ENCODE measurements at places on chromosomes 2 and 18.

DNA sequence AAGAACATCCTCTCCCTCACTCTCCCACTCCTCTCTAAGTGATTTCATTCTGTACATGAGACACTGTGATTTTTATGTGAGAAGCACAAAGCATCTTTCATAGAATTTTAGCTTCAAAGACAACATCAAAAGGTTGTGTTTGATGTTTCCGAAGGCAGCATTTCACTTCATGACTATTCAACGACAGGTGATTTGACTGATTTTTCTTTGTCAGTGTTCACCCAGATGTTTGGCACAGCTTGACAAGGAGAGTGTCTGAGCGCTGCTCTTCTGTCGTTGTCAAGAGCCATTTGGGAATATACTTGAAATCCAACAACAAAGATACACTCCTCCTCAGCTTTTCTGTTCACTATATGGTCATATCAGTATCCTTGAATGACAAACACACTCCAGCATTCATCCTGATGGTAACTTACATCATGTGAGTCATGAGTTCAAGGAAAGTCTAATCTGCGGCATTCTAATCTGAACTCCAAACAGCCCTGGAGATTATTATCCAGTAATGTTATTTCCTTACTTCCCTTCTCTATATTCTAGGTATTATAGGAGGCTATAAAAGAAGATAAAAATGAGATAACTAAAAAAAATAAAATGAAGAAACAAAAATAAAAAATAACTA is 45.9 kb upstream of the ST6GAL2 start:
- DNase-seq, result no peak

- DNase-seq, result no peak
These were observed 165.0 kb upstream of the ZNF521 start for GRCh38 chr18:25516747-25517498.

GRCh38 chr2:99079226-99079625 is 62.3 kb upstream of the C2orf15 start:
- DNase-seq, result no peak

GRCh38 chr2:185402474-185402873 is 336.1 kb upstream of the FSIP2 start:
- no peak for DNase-seq

- no peak for DNase-seq
These were observed 9.1 kb downstream of the TNP1 start for GRCh38 chr2:216850665-216851322.

GRCh38 chr2:46286715-46287114 is 10.5 kb upstream of the EPAS1 start:
- DNase-seq, result no peak

GRCh38 chr2:206614811-206615210 is 27.5 kb upstream of the FAM237A start:
- DNase-seq, result no peak

- no peak for DNase-seq
These were observed 88.4 kb downstream of the ACTR2 start for GRCh38 chr2:65316072-65316471.

DNA sequence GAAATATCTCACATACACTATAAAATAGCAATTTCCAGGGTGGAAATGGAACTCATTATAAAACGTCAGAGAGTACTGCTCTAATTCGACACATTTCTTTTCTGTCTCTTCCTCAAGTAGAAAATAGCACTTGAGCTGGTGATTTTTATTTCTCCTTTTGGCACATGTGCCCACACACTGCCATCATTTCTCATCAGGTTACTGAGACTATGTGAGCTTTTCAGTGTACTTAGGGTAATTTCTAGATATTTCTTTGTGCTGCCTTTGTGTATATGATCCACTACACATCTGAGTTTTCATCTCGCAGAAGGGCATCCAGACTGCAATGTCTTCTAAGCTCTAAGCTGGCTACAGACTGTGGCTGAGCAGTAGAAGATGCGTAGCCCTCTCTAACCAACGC is 62.1 kb upstream of the PGAP1 start:
- no peak for DNase-seq

DNA sequence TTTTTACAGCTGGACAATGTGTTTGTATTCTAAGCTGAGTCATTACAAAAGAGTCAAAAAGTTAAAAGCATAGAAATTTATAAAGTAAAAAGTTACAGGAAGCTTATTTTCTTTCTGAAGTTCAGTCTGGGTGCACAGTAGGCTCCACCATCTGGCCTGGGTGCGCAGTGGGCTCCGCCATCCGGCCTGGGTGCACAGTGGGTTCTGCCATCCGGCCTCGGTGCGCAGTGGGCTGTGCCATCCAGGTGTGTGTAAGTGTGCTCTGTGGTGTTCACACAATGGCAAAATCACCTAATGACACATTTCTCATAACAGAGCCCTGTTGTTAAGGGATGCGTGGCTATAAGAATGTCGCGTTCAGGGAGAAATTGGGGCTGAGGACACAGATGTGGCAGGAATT is 195.5 kb downstream of the ANKRD30B start:
- DNase-seq, result no peak

GRCh38 chr18:6811816-6812215 is 82.3 kb downstream of the ARHGAP28 start:
- no peak for DNase-seq

GRCh38 chr2:229150317-229150716 is 120.8 kb downstream of the PID1 start:
- no peak for DNase-seq

- no peak for DNase-seq
These were observed 131.5 kb downstream of the MBP start for GRCh38 chr18:77001041-77001440.

GRCh38 chr18:73409242-73409641 is 541.5 kb upstream of the NETO1 start:
- DNase-seq, result no peak

DNA sequence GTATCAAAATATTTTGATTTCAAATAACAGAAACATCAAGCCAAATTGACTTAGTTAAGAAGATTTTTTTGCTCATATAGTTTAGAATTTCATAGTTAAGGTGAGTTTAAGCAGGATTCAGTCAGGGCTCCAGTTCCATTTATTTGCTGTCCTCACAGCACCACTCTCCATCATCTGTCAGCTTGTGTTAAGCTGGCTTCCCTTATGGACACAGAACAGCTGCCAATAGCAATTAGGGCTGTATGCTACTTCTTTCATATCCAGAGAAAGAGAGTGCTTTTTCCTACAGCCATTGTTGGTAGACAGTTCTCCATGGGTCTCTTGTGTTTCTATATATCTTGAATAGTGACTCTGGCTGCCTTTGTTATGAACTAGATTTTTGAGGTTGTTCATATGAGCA is 95.4 kb upstream of the CYP20A1 start:
- no peak for DNase-seq

- no peak for DNase-seq
These were observed 40.3 kb downstream of the EML6 start for GRCh38 chr2:54763636-54764291.

DNA sequence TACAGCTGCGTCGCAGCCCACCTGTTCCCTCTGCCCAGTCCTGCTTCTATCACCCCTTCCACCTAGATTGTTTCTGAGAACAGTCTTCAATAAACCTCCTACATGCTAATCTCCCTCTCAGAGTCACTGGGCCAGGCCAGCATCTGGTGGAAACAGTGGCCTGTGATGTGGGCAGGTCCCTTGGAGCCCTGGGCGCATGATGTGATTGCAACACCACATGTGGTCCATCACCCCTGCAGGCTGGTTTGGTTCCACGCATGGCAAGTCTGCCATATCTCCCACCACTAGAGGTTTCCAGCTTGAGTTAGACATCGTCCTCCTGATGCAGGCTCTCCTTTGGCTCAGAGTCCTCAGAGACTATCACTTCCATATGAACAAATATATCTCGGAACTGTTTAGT is 83.5 kb downstream of the PRKCE start:
- no peak for DNase-seq

GRCh38 chr2:86225581-86225980 is 26.3 kb downstream of the MRPL35 start:
- DNase-seq, result no peak

DNA sequence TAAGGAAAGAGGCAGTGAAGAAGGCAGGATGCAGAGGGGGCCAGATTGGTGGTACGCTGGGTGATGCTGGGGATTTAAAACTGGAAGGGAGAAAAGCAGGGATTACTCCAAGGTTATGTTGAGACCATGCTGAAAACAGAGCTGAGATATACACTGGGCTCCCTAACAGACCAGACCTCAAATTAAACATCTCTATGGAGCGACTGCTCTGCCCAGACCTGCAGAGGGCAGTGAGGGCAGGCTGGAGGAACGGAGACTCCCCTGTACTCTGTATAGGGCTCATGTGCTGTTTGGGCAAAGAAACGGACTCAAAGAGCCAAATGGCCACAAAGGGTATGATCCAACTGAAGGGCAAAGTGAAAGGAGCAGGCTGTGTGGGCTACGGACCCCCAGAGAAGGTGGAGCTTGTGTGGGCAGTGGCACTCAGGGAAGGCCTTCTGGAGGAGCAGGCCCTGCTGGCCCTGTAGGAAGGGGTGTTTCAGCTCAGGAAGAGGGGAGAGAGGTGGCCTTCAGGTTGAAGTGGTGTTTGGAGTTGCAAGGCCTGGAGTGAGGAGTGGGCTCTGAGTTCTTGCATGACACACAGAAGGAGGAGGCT is 4.8 kb upstream of the CELF4 start:
- no peak for DNase-seq

DNA sequence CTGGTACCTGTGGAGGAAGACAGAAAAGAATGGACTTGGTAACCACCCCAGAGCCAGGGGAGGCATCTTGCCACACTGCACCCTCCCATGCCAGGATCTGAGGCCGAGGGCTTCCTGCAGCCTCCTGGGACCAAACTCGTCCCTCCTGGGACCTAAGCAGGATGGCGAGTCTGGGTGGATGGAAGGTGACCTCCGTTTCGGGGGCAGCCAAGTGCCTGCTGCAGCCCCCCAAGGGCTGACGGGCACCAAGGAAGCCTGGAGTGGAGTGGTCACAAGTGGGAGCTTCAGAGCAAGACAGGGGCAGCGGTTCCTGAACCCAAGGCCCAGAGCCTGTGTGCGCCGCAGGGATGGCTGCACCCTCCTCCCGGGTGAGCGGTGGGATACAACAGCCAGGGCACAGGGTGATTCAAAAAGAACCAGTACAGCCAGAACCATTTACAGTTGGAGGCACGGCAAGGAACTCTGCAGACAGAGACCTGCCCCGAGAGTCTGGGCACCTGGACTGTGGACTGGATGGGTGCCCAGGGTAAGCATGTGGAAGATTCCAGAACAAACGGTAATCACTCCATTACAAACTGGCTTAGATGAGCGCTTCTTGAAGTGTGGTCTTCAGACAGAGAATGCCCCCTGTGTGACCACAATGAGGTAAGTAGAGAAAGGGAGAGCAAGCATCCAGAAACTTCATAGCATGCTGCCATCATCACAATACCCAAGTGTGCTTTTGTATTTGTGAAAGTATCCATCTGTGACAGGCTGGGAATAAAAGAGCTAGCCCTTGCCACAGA is 12.1 kb downstream of the HS1BP3 start:
- no peak for DNase-seq

- no peak for DNase-seq
These were observed 50.5 kb downstream of the IMPA2 start for GRCh38 chr18:12031846-12032245.

DNA sequence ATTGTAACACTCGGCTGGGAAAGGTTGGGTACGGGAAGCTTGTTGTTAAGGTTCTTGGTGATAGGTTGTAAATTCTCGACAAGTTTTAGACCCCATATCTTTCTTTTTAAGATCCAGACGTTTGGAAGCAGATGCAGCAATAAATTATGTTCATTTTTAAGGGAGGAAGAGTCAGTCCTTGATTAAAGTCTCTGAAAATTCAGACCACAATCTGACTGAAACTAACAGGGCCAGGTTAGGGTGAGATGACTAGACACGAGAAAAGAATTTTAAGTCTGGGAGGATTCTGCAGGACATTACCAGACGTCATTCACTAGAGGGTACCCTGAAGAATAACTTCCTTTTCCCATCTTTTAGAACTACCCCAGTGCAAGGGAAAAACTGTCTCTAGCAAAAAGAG is 16.1 kb downstream of the WIPF1 start:
- no peak for DNase-seq

GRCh38 chr2:68317971-68318913 is 1.5 kb downstream of the CNRIP1 start:
- no peak for DNase-seq

DNA sequence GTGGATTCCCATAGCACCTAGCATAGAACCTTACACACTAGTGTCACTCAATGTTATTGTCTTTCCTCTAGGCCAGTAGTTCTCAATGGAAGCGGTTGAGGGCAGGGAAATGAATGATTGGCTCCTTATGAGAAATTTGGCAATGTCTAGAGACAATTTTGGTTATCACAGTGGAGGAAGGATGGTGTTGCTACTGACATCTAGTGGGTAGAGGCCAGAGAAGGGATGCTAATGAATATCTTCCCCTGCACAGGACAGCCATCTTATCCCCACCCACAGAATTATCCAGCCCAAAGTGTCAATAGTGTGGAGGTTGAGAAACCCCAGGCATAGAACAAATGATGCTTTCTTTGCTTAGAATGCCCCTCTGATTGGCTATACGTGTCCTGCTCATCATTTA is 15.8 kb downstream of the C18orf63 start:
- DNase-seq, result no peak

- DNase-seq, result no peak
These were observed 17.7 kb downstream of the MPP4 start for GRCh38 chr2:201680743-201681142.

DNA sequence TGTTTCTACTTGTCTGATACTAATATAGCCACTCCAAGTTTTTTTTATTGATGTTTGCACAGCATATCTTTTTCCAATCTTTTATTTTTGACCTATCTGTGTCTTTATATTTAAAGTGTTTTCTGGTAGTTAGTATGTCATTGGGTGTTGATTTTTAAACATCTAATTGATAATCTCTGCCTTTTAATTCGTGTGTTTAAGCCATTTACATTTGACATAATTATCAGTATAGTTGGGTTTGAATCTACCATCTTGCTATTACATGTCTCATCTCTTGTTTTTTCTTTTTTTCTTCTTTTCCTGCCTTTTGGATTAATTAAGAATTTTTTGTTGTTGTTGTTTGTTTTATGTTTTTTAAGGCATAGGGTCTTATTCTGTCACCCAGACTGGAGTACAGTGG is 44.2 kb downstream of the TAF1B start:
- no peak for DNase-seq

GRCh38 chr2:211408483-211408891 is 852.1 kb downstream of the CPS1 start:
- DNase-seq, result no peak

DNA sequence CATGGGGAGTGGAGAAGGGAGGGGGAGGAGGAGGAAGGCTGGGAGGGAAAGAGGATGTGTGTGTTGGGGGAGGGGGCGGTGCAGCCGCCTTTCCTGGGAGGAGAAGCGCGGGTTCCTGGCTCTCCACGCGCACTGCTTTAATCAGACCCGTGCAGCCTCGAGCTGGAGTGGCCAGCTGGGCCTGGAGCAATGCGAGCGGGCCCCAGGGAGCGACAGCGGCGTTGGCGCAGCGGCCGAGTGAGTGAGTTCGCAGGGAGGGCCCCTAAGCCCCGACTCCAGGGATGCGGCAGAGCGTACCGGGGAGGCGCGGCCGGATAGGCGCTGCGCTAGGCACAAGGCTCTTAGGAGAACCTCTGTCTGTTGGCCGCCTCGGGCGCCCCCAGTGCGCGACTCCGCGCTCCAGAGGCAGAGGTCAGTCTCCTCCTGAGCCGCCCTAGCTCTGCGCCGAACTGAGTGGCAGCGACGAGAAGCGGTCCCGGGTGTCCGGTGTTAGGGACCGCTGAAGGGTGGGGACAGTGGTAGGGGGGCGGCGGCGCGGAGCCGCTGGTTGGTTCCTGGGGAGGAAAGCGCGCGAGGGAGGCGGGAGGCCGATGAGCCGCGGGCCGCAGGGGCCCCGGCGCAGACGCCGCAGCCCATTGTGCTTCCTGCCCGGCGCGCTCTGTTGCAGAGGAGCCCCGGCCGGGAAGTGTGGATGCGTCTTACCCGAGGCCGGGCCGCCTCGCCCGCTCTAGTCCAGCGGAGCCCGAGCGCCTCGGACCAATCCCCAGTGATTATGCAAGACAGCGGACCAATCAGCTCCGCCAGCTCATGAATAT is 455 bp upstream of the DLX1 start:
- peak; percentile 97 for DNase-seq

All from amniotic stem cell (primary cell).